Heart left ventricle (tissue), 16 donors: ENCODE measurements at places on chromosomes 2 and 18.

DNA sequence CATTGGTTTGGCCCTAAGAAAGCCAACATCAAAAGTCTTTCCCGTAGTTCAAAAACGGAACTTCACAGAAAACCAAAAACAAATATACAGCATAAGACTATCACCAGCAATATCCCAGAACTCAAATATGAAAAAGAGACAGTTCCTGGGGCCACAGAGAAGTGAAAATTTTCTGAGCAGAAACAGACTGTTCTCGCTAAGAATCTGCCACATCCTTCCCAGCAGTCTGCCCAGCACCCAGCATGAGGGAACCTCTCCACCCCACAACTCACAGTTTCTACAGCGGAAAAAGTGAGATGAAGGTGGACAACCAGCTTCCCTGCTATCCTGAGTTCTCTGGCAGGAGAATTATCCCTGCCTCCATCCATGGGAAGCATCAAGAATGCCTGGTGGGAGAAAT lies 26.7 kb upstream of the TMEM163 start:
- H3K36me3 ChIP-seq, result no peaks in the 10 kb centered on the region
- peak overlapping the region; percentile 49 for H3K27ac ChIP-seq

- H3K4me3 ChIP-seq, result no peak overlapping the region
- no peaks in the 10 kb centered on the region for H3K36me3 ChIP-seq
- no peaks in the 10 kb centered on the region for H3K27me3 ChIP-seq
- DNase-seq, result no peak
- peak overlapping the region; percentile 62 for H3K27ac ChIP-seq
Measured at GRCh38 chr18:48993586-48993985, 42.8 kb upstream of the SMAD7 start.

GRCh38 chr2:224444021-224444420 lies 42.1 kb upstream of the FAM124B start:
- DNase-seq, result no peak
- no peaks in the 10 kb centered on the region for H3K4me1 ChIP-seq
- no peaks in the 10 kb centered on the region for H3K27me3 ChIP-seq
- no peaks in the 10 kb centered on the region for H3K36me3 ChIP-seq
- H3K27ac ChIP-seq, result no peak overlapping the region
- no peak overlapping the region for H3K4me3 ChIP-seq

DNA sequence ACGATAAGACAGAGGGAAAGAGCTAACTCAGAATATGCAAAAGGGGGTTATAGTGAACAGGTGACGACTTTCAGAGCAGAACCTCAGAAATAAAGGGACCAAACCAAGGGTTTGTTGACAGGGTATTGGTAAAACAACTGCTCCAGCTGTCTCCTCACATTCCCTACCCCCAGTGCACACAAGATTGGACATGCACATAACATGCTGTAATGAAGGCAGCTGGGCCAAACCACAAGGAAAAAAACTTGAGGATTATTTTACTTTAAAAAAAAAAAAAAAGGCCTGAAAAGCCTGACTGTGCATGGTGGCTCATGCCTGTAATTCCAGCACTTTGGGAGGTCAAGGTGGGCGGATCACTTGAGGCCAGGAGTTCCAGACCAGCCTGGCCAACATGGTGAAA lies 3.5 kb downstream of the RBM43 start:
- peaks cover 15% of the 10 kb centered on the region for H3K4me1 ChIP-seq
- H3K36me3 ChIP-seq, result peaks cover 15% of the 10 kb centered on the region
- no peak for DNase-seq
- no peak overlapping the region for H3K27ac ChIP-seq

DNA sequence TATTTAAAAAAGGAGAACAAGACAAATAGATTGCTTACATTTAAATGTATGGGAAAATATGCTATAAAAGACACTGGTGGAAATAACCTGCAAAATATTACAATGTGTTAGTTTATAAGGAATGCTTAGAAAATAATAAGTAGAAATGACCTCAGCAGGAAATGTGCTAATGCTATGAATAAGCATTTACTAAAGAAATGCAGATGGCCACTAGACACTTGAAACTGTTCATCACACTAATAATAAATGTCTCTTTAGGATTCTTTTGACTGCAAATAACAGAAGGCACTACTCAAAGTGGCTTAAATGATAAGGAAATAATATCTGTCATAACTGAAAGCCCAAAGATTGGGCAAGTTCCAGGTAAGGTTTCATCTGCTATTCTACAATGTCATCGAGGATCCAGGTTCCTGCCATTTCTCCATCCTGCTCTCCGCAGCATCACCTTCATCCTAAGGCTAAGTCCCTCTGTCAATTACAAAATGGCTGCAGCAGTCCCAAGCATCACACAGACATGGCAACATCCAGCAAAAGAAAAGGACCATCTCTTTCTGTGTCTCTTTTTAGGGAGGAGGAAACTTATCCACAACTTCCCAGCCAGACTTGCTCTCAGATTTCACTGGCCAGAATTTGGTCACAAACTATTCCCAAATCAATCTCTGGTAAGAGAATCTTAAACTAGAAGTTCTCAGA lies 21.9 kb downstream of the METTL8 start:
- H3K27ac ChIP-seq, result no peak overlapping the region
- no peak overlapping the region for H3K4me3 ChIP-seq
- peaks cover 12% of the 10 kb centered on the region for H3K4me1 ChIP-seq
- H3K36me3 ChIP-seq, result no peaks in the 10 kb centered on the region
- no peaks in the 10 kb centered on the region for H3K27me3 ChIP-seq

GRCh38 chr2:8309131-8309530 lies 372.7 kb upstream of the ID2 start:
- peak overlapping the region; percentile 11 for H3K27ac ChIP-seq
- no peaks in the 10 kb centered on the region for H3K27me3 ChIP-seq
- H3K4me1 ChIP-seq, result no peaks in the 10 kb centered on the region
- no peak overlapping the region for H3K4me3 ChIP-seq
- no peaks in the 10 kb centered on the region for H3K36me3 ChIP-seq

- no peak overlapping the region for H3K4me3 ChIP-seq
- no peaks in the 10 kb centered on the region for H3K36me3 ChIP-seq
- peaks cover 29% of the 10 kb centered on the region for H3K27me3 ChIP-seq
- H3K4me1 ChIP-seq, result no peaks in the 10 kb centered on the region
Measured at GRCh38 chr2:132034646-132035045, 127.1 kb downstream of the ANKRD30BL start.
